ENCODE measurements at places on chromosomes 4 and X. TPM values are rescaled to one million over a fixed set of nuclear protein-coding genes. Genes with fewer than 3 reads are reported as not detected.

DNA sequence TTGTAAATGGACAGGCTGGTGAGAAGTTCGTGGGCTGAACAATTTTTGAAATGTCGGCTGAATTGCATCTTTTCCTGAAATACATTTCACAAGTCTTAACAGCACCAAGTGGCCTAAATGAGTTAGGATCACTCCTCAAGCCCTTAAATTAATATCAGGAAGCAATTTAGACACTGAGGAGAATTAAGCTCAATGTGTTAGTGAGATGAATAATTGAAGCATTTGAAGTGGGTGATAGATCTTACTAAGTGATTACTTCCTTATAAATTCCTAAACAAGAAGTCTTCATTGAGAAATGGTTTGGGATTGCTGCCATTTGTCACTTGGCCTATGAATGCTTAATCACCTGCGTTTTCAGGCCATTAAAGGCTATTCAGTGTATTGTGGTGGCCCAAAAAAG, 116.8 kb downstream of the NAA11 start:
- DNase-seq, result no peak

DNA sequence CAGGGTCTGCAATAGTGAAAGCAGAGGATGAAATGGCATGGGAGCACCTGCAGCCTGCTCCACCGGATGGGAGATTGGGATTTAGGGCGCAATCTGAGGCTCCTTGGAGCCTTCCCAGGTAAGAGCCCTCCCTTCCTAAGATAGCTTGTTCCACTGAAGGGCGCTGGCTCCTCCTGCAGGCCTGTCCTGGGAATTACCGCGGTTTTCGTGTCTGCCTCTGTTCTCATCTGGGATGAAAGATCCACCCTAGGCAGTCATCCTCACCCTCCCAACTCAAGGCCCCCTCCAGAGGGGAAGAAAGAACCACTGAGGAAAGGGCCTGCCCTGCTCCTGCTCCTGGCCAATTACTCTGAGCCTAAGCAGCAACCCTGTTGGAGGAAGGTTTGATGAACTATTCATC, 547.5 kb downstream of the SMARCA1 start:
- no peak for DNase-seq

MED12 gene
- 34.7 TPM for total RNA-seq

PHEX gene
- total RNA-seq, result 2.5 TPM

MGST2 gene
- 50.5 TPM for total RNA-seq

DUSP21 gene
- not detected for total RNA-seq

All from breast epithelium (tissue), 4 donors.